ENCODE measurements at places on chromosomes 1 and 21.

- no peak for DNase-seq
These were observed 18.3 kb upstream of the NGF start for GRCh38 chr1:115356356-115356755.

DNA sequence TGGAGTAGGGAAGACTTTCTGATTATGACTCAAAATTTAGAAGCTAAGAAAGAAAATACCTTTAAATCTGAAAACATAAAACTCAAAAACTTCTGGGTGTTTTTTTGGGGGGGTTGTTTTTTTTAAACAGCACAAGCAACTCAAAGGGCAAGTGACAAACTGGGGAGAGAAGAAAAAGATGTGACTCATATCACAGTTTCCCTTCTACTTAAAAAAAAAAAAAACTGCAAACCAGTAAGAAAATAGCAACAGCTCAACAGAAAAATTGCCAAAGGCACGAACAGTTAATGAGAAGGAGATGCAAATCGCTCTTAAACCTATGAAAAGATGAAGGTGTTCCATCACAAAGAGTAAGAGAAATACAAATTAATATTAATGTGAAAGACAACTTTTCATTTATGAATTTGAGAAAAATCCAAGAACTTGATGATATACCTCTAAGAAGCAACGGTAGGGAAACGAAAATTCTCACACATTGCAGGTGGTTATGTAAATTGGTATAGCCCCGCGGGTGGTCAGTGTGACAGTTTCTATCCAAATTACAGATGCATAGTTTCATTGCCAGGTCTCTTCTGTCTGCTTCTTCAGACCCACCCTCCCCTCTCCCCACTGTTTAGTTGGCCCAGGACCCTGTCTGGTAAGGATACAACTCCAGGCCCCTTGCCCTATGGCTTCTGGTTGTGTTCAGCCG lies 9.0 kb downstream of the IFNAR2 start:
- peak; percentile 89 for DNase-seq

- no peak for DNase-seq
These were observed 5.9 kb upstream of the PRKAA2 start for GRCh38 chr1:56639211-56639610.

GRCh38 chr1:28914228-28915030 lies at the start of gene EPB41:
Gene EPB41, plus strand, starts transcription at chr1:28914569. Its CDS starts 72,869 bp downstream, at chr1:28987438.
- peak; percentile 96 for DNase-seq

DNA sequence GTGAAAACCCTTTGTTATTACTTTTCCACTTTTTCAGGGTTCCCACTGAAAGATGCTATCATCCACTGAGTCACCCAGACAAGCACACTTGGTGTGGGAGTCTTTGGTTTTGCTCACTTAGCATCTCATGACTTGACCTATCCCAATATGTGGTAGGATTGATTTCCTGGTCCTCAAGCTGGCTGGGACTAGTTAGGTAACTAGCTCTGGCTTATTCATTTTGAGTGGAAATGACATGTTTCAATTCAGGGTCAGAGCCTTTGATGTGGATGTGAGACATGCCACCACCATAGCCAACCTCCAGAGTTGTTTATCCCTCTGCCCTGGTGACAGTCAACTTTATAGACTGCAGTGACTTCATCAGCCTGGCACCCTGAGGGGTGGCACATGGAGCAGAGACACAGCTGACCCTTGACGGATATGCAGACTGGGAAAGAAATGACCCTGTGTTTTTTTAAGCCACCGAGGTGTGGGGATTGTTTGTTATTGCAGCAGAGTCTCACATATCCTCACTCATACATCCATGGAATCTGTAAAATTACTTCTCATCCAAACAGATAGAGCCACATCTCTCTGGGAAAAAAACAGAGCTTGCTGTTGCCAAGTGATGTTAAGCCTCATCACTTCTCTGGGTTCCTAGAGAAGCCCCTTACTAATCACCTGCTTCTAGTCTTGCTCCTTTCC lies 699.9 kb downstream of the MATN1 start:
- DNase-seq: no peak

DNA sequence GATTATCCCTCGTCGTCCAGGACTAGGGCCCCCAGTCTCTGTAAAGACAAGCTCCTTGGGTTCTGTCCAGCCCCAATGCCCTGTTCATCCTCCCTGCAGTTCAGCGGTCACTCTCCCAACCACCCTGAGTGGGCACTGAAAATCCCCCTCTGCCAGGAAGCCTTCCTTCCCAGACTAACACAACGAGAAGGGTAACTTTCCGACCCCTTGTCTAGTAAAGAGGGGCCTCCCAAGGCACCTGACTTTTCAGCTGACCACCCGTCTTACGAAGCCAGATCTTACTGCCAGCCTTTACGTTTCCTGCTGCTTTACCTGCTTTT lies 13.4 kb downstream of the TMEM9 start:
- no peak for DNase-seq

GRCh38 chr1:110591956-110592355 lies 14.2 kb downstream of the KCNA2 start:
- no peak for DNase-seq

- no peak for DNase-seq
These were observed 3.8 kb downstream of the C1orf35 start for GRCh38 chr1:228099331-228099732.

DNA sequence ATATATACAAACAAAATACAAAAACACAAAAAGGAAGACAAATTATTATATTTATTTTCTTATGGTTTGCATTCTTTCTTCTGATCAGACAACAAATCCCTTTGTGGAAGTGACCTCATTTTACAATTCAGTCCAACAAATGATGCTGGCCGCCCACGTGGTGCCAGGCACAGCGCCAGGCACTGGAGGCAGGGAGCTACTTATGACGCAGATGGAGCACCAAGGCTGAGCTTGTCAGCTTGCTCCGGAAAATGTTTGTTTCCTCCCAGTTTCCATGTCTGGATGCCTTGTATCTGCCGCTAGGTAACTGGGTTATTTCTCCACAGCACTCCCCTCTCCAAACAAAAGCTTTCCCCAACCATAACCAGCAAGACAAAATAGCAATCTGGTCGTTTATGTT lies 30.7 kb upstream of the CD34 start:
- DNase-seq: no peak

- no peak for DNase-seq
These were observed 55.3 kb downstream of the GORAB start for GRCh38 chr1:170587253-170587593.

DNA sequence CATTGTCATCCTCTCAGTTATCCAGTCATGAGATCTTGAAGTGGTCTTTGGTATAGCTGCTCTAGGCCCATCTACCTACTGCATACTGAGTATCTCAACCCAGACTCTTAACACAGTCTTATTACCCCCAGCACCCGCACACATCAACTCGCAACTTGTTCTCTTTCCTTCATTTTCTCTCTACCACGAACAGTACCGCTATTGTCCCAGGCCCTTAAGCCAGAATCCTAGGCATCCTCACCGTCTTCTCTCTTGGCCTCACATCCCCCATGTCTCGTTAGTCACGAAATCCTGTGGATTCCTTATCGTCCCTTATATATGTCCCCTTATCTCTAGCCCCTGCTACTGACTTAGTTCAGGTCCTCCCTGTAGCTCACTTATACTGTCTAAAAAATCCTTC lies 126.4 kb downstream of the TMEM53 start:
- DNase-seq: no peak

DNA sequence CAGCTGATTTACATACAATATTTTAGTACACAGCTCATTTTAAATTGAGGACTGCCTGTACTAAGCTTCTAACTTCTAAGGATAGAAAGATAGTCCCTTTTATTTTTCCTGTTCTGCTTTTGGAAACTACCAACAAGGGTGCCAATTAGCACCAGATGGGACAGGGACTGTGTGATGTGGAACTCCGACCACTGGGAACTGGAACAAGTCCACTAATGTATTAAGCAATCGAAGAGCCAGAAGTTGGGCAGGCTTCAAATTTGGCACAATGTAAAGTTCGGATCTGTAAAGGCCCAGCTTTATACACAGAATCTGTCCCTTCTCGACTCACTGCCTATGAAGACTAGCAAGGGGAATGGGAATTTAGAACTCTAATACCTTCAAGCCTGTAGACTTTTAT lies 149.3 kb downstream of the ZC3H11B start:
- DNase-seq: no peak

GRCh38 chr1:174965362-174966007 lies 34.3 kb upstream of the CACYBP start:
- no peak for DNase-seq

DNA sequence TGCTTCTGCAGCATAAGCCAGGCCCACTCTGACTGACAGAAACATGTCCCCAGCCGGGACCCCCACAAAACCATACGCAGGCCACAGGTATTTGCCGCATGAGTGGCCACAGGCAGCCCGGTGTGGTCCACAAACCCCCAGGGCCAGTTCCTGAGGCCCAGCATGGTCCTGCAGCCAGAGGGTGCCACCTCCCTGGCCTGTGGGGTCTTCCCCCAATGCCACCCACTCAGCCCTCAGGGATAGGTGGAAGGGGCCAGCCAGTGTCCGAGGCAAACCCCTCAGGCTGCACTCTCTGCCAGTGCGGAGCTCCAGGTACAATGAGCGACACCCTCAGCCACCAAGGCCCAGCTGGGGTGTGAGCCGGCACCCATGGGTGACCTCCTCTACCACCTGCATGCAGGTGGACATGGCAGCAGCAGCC lies 43.5 kb downstream of the UBE2G2 start:
- no peak for DNase-seq

GRCh38 chr1:100882698-100883097 lies 11.9 kb downstream of the EXTL2 start:
- no peak for DNase-seq

GRCh38 chr1:29145739-29146437 lies 22.2 kb upstream of the TMEM200B start:
- no peak for DNase-seq

- peak; percentile 54 for DNase-seq
These were observed 23.1 kb downstream of the DYRK3 start for GRCh38 chr1:206658264-206658980.

- peak; percentile 83 for DNase-seq
These were observed 17.7 kb downstream of the TINAGL1 start for GRCh38 chr1:31593770-31594632.

DNA sequence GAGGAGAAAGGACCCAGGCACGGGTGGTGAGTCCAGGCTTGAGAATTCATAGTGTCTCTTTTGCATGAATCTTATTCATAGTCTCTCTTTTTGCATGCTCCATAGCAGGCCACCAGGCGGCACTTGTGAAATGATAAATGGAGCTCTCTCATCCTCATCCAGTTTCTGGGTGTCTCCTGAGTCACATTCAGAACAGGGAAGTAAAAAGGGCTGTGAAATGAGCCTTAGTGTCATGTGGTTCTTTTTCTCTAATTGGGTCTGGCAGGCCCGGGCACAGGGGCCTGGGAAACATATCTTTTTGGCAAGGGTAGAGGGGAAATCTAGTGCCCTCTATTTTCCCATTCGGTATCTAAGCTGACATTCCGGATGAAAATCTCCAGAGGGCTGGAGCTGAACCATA lies 19.1 kb upstream of the NCF2 start:
- DNase-seq: peak; percentile 83

DNA sequence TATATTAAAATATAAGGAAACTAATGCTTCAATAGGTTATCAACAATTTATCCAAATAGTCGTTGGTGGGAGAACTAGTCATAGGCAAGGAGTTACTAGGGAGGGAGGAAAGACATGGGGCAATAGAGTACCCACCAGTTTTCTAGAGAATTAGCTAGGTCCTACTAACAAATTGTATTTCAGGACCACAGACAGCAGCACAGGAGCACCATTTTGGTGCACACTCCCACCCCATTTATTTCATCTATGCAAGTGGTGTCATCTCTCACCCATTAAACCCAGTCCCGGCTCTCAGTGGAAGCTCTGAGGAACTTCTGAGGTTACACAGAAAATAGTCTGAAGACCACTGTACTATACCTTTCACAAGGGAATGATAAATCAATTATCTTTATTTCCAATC lies 89.0 kb upstream of the BCAR3 start:
- DNase-seq: no peak

- no peak for DNase-seq
These were observed 4.2 kb upstream of the PFKL start for GRCh38 chr21:44295646-44296045.

DNA sequence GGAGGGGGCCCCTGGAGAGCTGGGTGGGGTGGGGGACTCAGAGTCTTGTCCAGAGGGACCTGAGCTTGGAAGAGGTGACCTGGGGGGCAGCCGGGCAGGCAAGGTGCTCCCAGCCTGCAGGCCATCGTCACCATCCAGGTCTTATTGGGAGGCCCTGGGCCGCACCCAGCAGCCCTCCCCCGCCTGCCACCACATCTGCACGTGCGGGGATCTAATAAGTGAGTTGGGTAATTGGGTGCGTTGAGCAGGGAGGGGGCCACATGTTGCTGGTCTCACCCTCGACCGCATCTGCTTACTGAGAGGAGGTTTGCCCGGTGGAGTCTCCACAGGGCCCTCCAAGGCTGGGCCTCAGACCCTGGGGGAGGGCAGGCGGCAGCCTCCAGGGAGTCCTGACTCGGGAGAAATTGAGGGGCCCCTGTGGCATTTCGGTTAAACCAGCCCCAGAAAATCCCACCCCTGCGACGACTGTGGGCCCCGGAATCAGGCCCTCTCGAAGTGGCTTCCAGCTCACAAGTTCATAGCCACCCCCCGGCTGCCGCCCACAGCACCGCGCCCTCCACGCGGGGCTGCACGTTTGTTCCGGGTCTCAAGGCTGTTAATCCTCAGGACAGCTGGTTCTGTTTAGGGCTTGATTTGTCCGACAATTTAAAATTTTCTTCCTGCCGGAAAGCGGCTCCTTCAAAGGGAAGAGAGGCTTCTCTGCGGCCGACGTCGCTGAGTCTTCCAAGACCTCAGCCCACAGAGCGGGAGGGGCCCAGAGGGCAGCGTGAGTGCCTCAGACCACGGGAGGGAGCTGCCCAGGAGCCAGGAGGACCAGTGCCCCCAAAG lies 14.7 kb upstream of the COL6A2 start:
- no peak for DNase-seq

DNA sequence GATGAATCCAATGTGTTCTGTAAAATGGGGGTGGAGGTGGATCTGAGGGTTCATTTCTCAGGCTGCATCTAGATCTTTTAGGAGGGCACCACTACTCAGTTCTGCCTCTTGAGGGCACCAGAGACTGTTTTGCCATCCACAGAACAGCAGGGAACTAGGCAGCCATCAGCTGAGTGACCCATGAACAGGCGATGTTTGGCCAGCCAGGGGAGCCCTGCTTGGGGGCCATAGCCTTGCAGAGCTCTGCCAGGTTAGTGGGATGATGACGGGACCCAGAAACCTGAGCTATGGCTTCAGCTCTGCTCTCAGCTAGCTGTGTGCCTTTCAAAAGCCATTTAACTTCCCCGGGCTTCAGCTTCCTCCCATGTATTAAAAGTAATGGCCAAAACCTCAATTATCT lies 13.4 kb upstream of the NOS1AP start:
- DNase-seq: peak; percentile 65

GRCh38 chr1:225936523-225936922 lies 4.5 kb downstream of the LEFTY2 start:
- no peak for DNase-seq

- no peak for DNase-seq
These were observed 233.5 kb downstream of the OMA1 start for GRCh38 chr1:58312971-58313563.

GRCh38 chr1:15948595-15949452 lies 27.1 kb downstream of the ZBTB17 start:
- peak; percentile 37 for DNase-seq

GRCh38 chr1:178650934-178651511 lies 74.0 kb upstream of the RALGPS2 start:
- DNase-seq: no peak

All from GM12865 (cell line).